ENCODE measurements at places on chromosomes 2 and 18.

- no peak for DNase-seq
Measured at GRCh38 chr2:117562654-117563053, 251.8 kb upstream of the DDX18 start.

DNA sequence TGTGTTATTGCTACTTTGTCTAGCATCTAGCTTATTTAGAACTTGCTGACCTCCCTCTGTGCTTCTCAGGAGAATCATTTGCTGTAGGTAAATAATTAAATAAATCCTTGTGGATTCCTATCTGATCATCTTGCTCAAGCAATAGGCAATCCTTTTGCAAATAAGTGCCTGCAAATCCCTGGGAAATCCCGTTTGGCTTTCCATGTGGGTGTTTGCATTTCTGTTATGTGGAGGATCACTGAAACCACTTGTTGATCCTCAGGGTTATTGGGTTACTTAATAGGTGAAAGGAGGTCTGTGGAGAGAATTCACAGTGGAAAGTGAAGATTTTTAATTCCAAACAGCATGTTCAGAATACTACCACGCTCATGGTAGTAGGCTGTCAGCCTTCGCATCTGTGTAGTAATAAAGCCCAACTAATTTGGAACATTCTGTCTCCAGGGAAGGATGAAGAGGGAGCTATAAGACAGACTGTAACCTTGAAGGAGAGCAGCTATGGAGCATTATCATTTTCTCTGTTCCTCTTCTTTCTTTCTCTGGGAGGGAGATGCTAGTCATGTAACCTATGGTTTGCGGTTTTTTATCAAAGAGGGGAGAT is 72.5 kb downstream of the GULP1 start:
- DNase-seq: no peak

DNA sequence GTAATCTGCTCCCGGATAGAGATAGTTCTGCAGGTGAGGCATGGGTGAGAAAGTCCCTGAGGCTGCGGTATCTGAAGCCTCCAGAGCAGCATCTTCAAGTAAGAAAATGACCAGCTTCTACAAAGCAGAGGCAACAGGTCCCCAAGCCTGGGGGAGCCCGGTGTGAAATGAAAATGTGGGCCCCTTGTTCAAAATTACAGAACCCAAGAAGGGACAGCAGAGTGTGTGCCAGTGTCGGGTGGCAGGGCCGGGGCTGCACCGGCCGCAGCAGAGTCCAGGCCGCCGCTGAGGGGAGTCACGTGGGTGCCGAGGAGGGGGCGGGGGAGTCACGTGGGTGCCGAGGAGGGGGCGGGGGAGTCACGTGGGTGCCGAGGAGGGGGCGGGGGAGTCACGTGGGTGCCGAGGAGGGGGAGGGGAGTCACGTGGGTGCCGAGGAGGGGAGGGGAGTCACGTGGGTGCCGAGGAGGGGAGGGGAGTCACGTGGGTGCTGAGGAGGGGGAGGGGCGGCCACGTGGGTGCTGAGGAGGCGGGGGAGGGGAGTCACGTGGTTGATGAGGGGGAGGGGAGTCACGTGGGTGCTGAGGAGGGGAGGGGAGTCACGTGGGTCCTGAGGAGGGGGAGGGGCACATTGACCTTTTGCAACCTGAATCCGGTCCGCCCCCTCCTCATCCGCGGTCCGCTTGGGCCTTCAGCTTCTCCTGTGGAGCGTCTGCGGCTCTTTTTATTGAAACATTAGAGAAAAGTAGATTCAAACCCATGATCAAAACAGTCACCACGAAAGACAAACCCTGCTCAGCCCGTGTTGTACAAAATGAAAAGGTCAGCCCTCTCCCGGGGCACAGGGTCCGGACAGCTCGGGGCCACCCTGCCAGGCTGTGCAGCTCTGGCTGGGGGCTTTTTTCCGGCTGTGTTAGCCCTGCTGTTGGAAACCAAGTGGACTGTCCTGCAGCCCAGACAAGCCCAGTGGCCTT is 10.4 kb downstream of the COLEC11 start:
- no peak for DNase-seq

DNA sequence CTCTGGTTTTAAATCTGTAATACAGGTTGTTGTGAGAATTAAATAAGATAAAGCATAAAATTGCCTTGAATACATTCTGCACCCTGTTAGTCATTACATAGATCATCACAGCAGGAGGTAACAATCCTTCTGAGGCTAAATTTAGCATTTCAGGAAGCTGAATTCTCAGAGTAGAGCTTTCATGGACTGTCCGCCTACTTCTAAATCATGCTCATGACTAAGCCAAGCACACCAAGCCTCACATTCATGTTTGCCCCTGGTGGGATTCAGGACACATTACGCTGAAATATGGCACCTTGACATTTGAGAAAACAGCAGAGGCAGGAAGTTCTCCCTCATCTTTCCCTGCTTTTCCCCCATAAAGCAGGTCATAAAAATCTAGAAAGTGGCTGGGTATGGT is 16.6 kb upstream of the PIK3C3 start:
- no peak for DNase-seq

GRCh38 chr2:199734011-199734410 is 117.0 kb downstream of the FTCDNL1 start:
- DNase-seq: no peak

DNA sequence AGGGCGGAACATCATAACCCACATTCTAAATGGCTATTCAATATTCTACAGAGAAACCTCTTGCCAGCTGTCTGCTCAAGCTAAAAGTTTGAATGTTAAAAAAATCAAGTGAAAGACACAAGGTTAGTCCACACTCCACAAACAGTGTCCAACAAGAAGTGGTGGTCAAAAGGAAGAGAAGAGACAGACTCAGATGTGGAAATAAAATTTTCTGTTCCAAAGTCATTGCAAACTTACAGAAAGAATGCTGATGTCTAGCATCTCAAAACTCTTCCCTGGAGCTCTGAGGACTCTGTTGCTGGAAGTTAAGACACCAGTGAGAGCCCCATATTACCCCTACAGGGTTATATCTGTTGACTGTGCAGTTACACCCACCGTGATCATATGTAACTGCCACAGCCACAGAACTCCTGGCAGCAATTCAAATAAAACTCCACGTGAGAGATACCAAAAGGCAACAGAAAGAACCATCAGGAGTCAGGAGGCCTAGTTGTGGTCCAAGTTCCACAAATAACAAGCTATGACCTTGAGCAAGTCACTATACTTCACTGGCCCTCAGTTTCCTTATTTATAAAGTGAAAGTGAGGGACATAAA is 60.9 kb downstream of the AAK1 start:
- no peak for DNase-seq

DNA sequence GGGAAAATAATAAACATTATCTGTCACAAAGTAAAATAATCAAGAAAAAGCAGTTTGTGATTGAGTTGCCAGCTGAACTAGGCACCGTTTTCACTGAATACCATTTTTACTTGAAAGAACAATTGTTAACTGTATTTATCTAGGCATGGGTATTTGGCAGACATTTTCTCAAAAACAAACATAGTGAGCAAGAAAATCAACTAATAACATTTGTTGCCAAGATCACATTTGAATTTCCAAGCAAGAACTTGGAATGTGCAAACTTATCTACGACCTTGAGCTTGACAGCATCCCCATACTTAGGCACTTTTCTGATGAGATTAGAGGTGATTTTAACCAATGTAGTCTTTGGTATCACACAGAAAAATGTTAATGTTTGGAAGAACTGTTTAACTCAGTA is 16.7 kb downstream of the SS18 start:
- DNase-seq: no peak

DNA sequence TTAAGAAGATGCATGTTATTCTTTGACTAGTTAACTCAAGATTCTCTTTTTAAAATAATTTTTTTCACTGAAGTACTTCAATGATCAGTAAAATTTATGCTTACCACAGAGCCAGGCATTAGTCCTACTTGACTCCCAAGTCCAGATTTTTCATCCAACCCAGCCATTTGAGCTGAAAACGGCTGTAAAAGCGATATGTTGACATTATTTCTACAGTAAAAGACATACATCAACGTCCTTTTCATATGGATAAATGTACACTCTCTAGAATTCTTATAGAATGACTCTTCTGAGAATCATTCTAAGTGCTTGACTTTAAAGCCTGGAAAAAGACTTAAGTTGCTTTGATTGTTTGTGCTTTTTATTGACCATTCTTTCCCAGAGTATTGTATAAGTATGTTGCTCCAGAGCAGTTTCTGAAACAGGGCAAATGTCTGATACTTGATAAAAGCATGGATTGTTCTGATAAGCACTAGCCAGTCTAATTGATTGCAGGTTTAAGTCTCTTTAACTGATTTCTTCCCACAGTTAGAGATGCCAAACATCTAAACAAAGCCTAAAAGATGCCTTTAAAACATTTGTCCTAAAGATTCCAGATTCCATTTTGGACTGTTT is 90.9 kb downstream of the COL5A2 start:
- no peak for DNase-seq

DNA sequence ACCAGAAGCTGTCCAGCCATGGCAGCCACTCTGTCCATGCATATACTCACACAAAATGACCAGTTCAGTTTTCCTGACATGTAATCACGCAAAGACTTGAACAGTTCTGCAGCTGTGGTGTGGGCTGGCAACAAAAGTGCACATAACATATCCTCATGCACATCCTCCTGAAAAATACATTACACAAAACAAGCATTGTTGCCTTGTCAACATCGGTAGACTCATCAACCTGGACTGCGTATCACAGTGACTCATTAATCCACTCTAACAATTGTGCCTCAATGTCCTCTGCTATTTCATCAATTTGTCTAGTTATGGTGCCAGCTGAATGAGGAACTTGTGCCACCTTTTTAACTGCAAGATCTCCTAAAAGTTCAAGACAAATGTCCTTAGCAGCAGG is 19.5 kb downstream of the RBKS start:
- DNase-seq: no peak

- DNase-seq: no peak
Measured at GRCh38 chr18:57730146-57730545, 73.0 kb downstream of the ATP8B1 start.

- peak; percentile 41 for DNase-seq
Measured at GRCh38 chr2:9398881-9399780, 24.2 kb downstream of the ITGB1BP1 start.

- DNase-seq: no peak
Measured at GRCh38 chr2:11160256-11160655, 5.0 kb downstream of the SLC66A3 start.

DNA sequence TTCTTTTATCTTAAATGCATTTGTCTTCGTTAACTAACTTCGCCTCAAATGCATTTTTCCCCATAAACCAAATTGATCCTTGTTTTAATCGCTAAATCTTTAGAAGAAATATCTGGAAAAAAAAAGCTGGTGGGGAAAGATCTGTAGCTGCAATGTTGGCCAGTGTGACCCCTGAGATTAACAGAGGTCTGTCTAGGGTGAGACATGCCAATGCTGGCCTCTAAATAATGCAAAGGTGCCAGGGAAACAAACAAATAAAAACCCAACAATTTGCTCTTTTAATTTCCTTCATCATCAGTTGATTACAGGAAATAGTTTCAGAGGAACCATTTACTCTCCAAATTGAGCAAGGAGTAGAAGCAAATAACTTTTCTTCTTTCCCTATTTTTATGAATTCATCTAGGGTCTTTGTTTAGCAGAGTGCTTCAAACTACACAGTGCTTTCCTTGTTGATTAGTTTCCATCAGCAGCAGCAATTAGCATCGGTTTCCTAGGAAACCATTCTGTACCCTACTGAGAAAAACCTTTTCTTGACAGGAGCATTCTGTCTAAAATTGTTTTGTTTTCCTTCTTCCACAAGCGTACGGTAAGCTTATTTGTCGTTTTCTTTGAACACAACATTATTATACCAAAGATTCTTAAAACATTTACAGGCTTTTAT is 100.5 kb upstream of the UNC80 start:
- DNase-seq: no peak

Data from right renal cortex interstitium (tissue), 3 donors.